NK-92 treated with Interleukin-12 subunit alpha and Interleukin-12 subunit beta, amount 100 ng/mL, for 24 hours (cell line): ENCODE measurements at places on chromosomes 1 and 21.
A peak's percentile ranks its signal among the peaks of the same experiment; 100 is the strongest.

DNA sequence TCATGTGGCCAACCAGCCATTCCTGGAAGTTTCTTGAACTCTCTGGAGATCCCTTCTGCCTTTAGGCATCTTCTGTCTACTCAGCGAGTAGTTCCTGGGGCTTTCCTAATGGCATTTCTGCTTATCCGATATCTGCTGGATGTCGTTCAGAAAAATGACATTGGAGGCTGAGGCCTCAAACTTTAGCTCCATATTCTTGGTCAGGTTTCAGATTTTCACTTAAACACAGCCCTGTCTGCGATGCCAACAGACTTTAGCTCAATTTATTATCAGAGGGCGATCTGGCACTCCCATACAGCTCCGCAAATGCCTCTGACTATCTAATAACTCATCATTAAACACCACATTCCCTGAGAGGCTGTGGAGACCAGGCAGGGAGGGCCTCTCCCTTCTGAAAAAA is 46.3 kb upstream of the ETS2 start:
- no peak for DNase-seq

GRCh38 chr1:16386454-16387113 is 19.5 kb downstream of the SZRD1 start:
- no peak for DNase-seq

GRCh38 chr1:244236721-244237120 is 185.6 kb downstream of the ZBTB18 start:
- no peak for DNase-seq

DNA sequence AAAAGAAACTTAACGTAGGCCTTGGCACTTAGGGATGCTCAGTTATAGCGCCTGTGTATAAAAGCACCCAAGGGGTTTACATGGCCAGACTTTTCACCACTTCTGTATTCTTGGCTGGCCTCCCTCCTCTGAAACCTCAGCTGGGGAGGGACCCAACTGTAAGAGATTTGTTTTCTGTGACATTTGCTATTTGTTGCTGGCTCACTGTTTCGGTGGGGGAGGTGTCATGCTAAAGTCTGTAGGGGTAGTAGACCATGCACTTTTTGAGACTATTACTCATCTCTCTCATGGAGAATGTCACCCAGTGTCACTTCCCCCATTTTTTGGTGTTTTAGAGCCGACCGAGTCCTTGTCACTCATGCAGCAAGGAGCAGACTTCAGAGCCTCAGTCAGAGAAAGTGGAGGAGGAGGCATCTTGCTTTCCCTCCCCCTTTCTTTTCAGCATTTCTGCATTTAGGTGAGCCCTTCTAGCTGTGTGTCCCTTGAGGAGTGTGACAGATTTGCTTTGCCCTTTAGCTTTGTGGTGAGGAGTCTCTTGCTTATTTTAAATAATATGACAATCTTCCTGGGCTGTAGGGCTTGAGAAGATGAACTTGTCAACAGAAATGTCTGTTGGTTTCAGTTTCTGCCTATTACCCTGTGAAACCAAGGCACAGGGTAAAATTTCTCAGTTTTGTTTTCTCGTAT is 160.1 kb downstream of the FASLG start:
- peak; percentile 44 for DNase-seq

DNA sequence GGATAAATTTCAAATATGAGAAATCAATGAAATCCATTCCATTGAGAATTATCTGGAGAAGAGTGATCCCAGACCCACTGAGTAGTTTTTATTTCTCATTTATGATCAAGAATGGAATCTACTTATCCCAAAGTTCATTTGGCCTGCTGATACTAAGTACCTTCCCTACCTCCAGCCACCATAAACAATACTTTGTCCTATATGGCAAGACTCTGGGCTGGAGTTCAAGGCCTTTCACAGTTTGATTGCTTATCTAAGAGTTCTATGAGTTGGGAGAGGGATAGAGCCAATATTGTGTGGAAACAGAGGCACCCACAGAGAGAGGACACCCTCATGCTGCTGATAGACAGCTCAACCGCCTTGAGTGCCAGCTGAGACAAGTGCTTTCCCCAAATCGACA is 5.1 kb downstream of the PDZK1 start:
- DNase-seq, result no peak

- DNase-seq, result no peak
Measured at GRCh38 chr1:101219924-101220870, 16.6 kb upstream of the S1PR1 start.

GRCh38 chr1:53315456-53316423 is 12.1 kb downstream of the LRP8 start:
- DNase-seq, result no peak

GRCh38 chr1:159214149-159214760 is 9.6 kb downstream of the ACKR1 start:
- DNase-seq, result no peak

GRCh38 chr1:83807231-83807630 is 191.7 kb downstream of the TTLL7 start:
- no peak for DNase-seq

- DNase-seq, result no peak
Measured at GRCh38 chr1:235852887-235853286, 13.8 kb downstream of the LYST start.

DNA sequence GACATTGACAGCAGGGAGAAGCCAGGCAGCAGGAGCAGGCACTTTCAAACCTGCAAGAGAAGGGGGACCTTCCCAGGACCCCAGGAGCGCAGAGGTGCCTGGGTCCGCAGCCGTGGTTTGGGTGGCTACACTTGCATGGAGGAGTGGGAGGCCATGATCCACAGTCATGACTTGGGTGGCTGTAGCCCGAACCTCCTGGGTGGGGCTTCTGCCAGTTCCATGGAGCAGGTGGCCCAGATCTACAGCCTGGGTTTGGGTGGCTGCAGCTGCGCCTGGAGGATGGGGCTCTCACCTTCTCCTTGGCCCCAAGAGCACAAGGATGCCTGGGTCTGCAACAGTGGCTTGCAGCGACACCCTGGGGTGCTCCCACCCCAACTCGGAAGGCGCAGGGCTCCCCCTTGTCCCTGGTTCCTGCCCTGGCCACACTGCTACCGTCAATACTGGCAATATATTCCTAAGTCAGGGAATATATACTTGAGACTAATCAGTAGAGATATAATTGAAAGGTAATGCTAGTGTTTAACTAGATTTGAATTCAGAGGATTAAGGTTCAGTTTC is 2.3 kb upstream of the OR6K6 start:
- no peak for DNase-seq

DNA sequence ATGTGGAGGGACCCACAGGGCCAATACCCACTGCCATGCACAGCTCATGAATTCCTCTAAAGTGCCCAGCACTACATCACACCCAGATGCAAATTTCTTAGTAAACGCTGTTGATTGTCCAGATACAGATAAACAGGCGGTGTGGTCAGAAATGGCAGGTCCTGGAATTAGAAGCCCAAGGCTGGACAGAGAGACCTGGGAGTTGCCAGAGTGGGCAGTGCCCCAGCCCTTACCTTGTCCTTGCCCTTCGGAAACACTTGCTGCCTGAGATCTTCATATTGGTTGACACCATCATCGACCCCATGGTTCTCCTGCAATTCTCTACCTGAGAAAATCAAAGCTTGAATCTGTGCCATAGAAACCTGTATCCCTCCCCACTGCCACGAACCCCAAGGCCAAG is 149.3 kb upstream of the ETV3 start:
- no peak for DNase-seq

DNA sequence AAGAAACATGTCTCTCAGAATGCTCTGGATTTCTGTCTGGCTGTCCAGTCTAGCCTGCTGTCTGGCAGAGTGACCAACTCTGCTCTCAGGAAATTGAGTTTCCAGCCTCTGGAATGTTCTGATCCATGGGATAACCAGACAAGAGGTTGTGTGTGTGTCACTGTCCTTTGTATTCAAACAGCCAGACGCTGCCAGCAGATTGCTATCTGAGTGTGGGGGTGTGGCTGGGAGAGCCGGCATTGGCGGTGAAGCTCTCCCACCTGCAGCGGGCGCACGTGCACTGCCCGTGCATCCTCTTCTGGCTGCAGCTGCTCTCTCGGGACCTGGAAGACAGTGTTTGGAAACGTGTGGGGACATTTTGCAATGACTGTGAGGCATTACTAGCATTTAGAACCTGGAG is 26.1 kb downstream of the PKP1 start:
- DNase-seq, result no peak

DNA sequence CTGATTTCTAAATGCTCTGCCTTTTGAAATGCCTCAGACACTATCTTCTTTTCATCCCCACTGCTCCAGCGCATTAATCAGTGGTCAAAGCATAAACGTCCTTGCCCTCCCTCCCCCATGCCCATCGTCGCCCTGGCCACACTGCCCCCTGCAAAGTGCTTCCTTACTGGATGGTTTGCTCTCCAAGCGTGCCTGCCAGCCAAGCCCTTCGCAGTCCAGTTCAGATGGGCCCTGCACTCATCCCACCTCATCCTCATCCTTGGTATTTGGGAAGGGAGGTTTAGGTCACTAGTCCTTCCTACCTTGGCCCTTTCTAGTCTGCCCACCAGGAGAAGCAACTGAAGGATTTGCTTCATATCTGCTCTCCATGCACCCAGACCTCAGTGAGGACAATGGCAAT is 3.1 kb downstream of the GJA4 start:
- DNase-seq, result no peak

GRCh38 chr1:44926311-44926781 is 60.0 kb downstream of the EIF2B3 start:
- no peak for DNase-seq
